T-helper 2 cell treated with Interferon-gamma antibody and Interleukin-4, amounts not matched to agents 5 μg/mL and 100 μg/mL, for 36 hours (primary cell): ENCODE measurements at places on chromosomes 6 and 20.

GRCh38 chr6:80336911-80337310 is 230.4 kb downstream of the BCKDHB start:
- H3K36me3 ChIP-seq, result no peaks in the 10 kb centered on the region
- H3K4me1 ChIP-seq, result no peaks in the 10 kb centered on the region
- H3K27ac ChIP-seq, result no peak overlapping the region

GRCh38 chr6:41546866-41547798 is 951 bp downstream of the FOXP4 start:
- H3K27me3 ChIP-seq, result peaks cover 69% of the 10 kb centered on the region
- H3K4me1 ChIP-seq, result peaks cover 14% of the 10 kb centered on the region
- H3K4me3 ChIP-seq, result peak overlapping the region; percentile 88
- DNase-seq, result no peak
- peaks cover 5% of the 10 kb centered on the region for H3K36me3 ChIP-seq
- peak overlapping the region; percentile 52 for H3K27ac ChIP-seq

DNA sequence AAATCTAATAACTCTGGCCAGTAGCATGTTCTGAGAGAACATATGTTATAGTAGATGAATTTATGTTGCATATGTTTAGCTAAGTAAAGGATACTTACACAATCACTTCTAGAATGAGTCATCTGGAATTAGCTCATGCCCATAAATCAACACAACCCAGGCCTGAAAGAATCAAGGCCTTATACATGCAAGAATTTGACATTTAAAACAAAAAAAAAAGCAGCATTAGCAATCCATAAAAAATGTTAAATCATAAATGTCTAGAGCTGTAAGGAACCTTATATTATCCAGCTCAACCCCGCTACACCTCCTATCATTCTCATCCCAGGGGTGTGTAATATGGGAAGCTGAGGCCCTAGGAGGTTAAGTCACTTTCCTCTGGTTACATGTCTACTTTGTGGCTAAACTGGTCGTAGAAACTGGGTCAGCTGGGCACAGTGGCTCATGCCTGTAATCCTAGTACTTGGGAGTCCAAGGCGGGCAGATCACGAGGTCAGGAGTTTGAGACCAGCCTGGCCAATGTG is 105.2 kb upstream of the CARMIL1 start:
- H3K4me3 ChIP-seq, result no peak overlapping the region
- DNase-seq, result no peak
- H3K27me3 ChIP-seq, result no peaks in the 10 kb centered on the region

DNA sequence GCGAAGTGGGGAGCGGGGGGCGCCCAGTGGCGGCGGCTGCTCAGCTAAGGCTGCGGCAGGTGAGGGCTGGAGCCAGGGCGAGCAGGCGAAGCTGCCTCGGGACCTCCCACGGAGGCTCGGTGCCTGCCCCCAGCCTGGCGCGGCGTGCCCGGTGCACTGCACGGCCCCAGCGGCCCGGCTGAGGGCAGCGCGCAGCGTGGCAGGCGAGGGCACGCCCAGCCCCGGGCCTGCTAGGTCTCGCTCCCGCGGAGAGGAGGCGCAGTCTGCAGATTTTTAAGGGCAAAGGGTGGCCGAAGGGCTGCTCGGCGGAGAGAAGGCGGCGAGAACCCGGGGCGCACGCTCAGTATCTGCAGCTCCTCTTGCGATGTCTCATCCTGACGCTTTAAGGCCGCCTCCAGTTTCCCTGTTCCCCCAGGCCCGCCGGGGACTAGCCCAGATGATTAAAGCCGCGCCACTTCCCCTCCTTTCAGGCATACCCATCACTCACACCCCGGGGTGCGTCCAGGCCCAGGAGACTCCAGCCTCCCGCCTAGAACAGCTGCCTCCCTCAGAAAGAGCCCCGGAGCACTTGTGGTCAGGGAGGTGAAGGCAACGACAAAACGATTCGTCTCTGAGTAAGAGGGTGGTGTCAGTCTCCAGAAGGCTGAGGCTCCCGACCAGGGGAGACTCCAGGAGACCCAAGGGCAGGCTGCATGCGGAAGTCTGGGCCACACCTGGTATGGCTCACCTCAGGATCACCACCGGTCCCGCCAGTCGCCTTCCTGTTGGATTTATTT is at the start of gene FERMT1:
FERMT1 (minus strand) TSS at position 158 of the 776 bp plus-strand sequence. CDS start 3,476 bp downstream, outside the sequence.
- H3K27ac ChIP-seq, result no peak within 1 kb of the TSS
- peak within 1 kb of the TSS; percentile 61 for H3K4me3 ChIP-seq
- no peaks in the 10 kb centered on the region for H3K36me3 ChIP-seq

GRCh38 chr20:46580613-46581205 is 30.3 kb upstream of the OCSTAMP start:
- no peaks in the 10 kb centered on the region for H3K4me1 ChIP-seq
- H3K27ac ChIP-seq, result no peak overlapping the region
- peaks cover 22% of the 10 kb centered on the region for H3K27me3 ChIP-seq
- no peak overlapping the region for H3K4me3 ChIP-seq
- H3K36me3 ChIP-seq, result no peaks in the 10 kb centered on the region

DNA sequence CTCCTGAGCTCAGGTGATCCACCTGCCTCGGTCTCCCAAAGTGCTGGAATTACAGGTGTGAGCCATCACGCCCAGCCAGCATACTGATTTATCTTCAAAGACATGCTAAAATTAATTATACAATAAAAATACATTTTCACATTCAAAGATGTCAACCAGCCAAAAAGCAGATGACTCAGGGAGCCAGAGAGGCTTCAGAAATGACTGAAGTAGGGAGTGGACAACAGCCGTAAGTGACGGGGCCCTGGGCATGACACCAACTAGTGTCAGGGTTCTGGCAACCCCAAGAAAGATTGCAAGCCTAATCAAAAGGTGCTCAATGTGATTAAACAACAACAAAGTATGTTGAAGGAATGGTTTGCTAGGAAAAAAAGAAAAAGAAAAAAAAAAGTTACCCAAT is 28.4 kb downstream of the GPLD1 start:
- no peak overlapping the region for H3K27ac ChIP-seq
- H3K4me1 ChIP-seq, result no peaks in the 10 kb centered on the region
- DNase-seq, result no peak

DNA sequence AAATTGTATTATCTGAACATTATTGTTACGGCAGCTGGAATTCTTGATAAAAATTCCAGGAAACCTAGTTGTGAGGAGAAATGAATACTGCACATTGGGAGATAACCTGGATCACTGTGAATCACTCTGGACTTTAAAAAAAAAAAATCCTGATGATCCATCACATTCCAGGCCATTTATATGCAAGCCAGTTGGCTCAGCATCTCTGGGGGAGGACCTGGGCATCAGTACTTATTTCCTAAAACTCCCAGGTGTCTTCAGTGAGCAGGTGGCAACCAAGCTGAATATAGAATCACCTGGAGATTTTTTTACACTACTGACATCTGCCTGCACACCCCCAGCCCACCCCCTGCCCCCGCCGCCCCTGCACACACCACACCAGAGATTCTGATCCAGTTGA is 39.1 kb upstream of the SIRT5 start:
- H3K36me3 ChIP-seq, result no peaks in the 10 kb centered on the region
- peaks cover 6% of the 10 kb centered on the region for H3K27me3 ChIP-seq
- H3K27ac ChIP-seq, result no peak overlapping the region

DNA sequence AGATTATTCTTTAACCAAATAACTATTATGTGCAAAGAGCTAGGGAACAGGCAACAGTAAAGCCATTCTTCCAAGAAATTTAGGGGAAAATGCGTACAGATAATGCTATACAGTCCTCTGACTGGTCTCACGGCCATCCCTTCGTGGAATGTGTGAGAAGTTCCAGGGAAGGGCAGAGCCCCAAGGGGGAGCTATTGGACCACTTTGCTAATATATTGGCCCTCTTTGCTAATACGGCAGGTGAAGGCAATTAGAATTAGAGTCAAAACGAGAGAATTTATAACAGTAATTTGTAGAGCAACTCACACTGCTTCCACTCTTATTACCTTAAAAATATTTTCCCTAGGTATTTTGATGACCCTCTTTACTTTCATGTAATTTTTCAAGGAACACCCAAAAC is 140.4 kb downstream of the IMPG1 start:
- no peak for DNase-seq
- no peak overlapping the region for H3K27ac ChIP-seq
- H3K4me1 ChIP-seq, result peaks cover 6% of the 10 kb centered on the region
- no peak overlapping the region for H3K4me3 ChIP-seq

DNA sequence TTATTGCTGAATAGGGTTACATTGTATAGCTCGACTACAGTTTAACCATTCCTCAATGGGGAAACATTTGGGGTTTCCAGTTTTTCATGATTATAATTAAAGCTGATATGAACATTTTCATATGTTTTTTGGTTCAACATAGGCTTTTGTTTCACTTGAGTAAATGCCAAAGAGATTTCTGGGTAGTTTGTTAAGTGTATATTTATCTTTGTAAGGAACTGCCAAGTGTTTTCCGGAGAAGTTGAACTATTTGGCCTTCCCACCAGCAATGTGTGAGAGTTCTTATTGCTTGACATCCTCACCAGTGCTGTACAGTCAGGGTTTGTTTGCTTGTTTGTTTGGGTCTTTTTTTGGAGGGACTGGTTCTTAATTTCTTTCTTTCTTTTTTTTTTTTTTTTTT is 83.7 kb upstream of the RALY start:
- H3K27me3 ChIP-seq, result peaks cover 20% of the 10 kb centered on the region
- no peak overlapping the region for H3K27ac ChIP-seq
- peaks cover 3% of the 10 kb centered on the region for H3K4me1 ChIP-seq
- H3K4me3 ChIP-seq, result no peak overlapping the region
- DNase-seq, result no peak
- H3K36me3 ChIP-seq, result no peaks in the 10 kb centered on the region

GRCh38 chr6:45548657-45549515 is 171.2 kb upstream of the SUPT3H start:
- no peak overlapping the region for H3K27ac ChIP-seq
- peak; percentile 27 for DNase-seq
- H3K4me1 ChIP-seq, result peaks cover 38% of the 10 kb centered on the region
- H3K36me3 ChIP-seq, result peaks cover 36% of the 10 kb centered on the region
- no peaks in the 10 kb centered on the region for H3K27me3 ChIP-seq
